Fibroblast of lung (primary cell): ENCODE measurements at places on chromosomes 5 and 9. TPM values are rescaled to one million over a fixed set of nuclear protein-coding genes. Genes with fewer than 3 reads are reported as not detected.

The SEMA5A gene
- total RNA-seq: 17.7 and 30.6 TPM in 2 replicates

The C9orf72 gene
- 4.1 and 4.5 TPM in 2 replicates for total RNA-seq

The GRIA1 gene
- 1.8 and 4.5 TPM in 2 replicates for total RNA-seq

The HK3 gene
- under 0.01 TPM in 1 of 2 replicates, not detected in the other for total RNA-seq

The GFI1B gene
- under 0.01 TPM in 1 of 2 replicates, not detected in the other for total RNA-seq

The RBM27 gene
- total RNA-seq: 20.3 and 23.9 TPM in 2 replicates

The SPATA31E1 gene
- total RNA-seq: not detected in 2 replicates

The MLANA gene
- not detected in 2 replicates for total RNA-seq

GRCh38 chr5:14753292-14753691 lies 88.8 kb downstream of the OTULIN start:
- H3K27ac ChIP-seq: no peak overlapping the region
- DNase-seq: no peak
- no peaks in the 10 kb centered on the region for H3K36me3 ChIP-seq
- no peak overlapping the region for H3K4me3 ChIP-seq

DNA sequence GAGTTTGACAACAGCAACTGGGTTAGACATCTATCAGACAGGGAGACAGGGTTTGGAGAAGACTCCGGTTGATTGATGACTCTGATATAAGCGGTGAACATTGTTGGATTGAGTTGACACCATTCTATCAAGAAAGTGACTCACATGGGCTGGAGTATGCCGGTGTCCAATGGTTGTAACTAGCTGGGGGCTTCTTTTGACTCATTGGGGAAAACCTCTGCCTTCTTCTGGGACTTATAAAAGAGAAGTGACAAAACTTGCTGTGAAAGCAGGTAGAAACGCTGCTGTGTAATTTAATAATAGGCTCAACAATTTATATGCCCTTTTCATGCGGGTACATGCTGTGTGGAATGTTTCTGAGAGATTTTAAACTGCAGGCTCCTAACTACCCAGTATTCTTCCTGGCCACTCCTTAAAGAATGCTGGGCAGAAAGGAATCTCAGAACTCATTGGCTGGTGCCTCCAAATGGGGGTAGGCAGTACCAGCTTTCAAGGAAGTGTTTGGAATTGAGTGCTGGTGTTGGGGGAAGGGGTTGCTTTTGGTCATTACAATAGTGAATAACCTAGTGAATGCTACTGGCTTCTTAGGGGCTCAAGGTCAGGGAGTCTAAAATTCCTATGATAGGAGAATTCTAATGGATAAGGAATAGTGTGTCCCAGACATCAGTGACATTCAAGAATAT lies 43.9 kb downstream of the FYB1 start:
- no peaks in the 10 kb centered on the region for H3K36me3 ChIP-seq
- H3K4me1 ChIP-seq: no peaks in the 10 kb centered on the region
- DNase-seq: no peak
- peaks cover 2% of the 10 kb centered on the region for H3K27me3 ChIP-seq
- H3K27ac ChIP-seq: no peak overlapping the region

DNA sequence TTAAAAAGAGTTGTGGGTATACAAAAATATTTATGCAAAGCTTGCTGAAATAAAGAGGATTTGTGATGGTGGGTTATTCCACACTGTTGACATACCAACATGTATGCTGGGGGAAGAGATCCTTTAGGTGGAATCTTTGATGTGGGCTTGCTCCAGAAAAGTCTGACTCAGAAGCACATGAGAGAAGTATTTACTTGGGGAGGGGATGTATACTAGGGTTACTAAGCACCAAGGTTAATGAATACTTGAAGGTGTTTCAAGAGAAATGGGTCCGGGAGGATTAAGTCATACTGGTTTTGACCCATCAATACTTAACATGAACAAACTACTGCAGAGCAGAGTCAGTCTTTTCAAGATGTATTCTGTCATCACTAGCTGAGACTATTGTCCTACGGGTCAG lies 316.4 kb upstream of the GRIN3A start:
- DNase-seq: no peak
- no peak overlapping the region for H3K4me3 ChIP-seq
- H3K36me3 ChIP-seq: no peaks in the 10 kb centered on the region
- H3K27ac ChIP-seq: no peak overlapping the region
- no peaks in the 10 kb centered on the region for H3K27me3 ChIP-seq

GRCh38 chr9:27426511-27427271 lies 97.4 kb upstream of the IFNK start:
- H3K27ac ChIP-seq: no peak overlapping the region
- DNase-seq: no peak
- H3K4me3 ChIP-seq: no peak overlapping the region
- H3K27me3 ChIP-seq: no peaks in the 10 kb centered on the region
- H3K4me1 ChIP-seq: no peaks in the 10 kb centered on the region

DNA sequence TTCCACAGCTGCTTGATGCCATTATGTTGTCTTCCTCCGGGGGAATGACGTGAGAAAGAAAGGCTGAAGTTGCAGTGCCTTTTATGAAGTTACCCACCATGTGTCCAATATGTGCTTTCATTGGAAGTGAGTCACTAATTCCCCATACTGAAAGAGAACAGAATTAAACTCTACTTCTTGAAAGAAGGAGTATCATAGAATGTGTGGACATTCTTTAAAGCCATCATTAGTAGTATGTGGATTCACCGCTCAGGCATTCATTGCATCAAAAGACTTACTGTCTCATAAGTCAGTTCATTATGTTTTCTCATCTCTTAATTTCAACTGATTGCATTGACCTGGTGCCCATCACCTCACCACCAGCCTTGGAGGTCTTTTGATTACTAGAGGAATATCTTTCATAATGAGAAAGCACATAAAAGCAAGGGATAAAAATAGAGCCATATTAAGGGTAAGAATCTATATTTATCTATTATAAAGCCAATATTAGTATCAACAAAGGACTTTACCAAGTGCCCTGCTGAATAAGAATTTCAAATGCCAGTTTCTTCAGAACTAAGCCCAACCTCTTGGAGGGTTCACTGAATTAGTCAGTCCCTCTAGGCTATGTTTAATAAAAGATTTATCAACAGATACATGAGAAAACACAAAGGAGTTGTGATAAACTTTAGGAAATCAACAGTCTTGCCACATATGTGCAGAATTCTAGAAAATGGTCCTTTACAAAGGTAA lies 516.1 kb downstream of the NTRK2 start:
- H3K36me3 ChIP-seq: no peaks in the 10 kb centered on the region
- H3K4me3 ChIP-seq: no peak overlapping the region
- no peaks in the 10 kb centered on the region for H3K27me3 ChIP-seq

DNA sequence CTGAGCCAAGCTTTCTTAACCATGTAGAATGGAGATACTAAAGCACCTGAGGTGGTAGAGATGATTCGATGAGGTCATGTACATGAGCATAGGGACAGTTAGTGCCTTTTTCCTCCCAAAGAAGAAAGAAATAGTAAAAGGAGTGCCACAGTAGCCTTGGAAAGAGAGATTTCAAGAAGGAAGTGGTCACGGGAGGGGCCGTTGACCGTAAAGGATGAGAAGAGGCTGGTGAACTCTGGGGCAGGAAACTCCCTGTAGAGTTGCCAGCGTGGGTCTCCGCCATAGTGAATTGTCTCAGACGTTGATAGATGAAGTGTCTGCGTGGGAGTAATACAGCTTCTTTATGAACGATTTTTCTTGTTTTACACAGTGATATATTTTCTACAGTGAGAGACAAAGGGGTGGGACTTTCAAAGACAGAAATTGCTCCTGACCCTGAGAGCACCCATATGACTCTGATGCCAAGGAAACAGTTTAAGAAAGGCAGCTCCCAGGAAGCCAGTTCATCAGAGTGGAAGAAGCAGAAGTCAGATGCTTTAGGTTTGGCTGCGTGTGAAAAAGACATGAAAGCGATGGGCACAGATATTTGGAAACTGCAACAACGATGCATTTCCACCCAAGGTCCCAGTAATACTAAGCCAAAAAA lies 41.3 kb downstream of the UGCG start:
- H3K27me3 ChIP-seq: no peaks in the 10 kb centered on the region
- peaks cover 25% of the 10 kb centered on the region for H3K4me1 ChIP-seq
- H3K4me3 ChIP-seq: no peak overlapping the region
- peak; percentile 70 for DNase-seq

GRCh38 chr5:154251529-154251928 lies 61.0 kb downstream of the GALNT10 start:
- no peaks in the 10 kb centered on the region for H3K27me3 ChIP-seq
- no peaks in the 10 kb centered on the region for H3K4me1 ChIP-seq
- no peak for DNase-seq
- H3K36me3 ChIP-seq: no peaks in the 10 kb centered on the region
- no peak overlapping the region for H3K27ac ChIP-seq

DNA sequence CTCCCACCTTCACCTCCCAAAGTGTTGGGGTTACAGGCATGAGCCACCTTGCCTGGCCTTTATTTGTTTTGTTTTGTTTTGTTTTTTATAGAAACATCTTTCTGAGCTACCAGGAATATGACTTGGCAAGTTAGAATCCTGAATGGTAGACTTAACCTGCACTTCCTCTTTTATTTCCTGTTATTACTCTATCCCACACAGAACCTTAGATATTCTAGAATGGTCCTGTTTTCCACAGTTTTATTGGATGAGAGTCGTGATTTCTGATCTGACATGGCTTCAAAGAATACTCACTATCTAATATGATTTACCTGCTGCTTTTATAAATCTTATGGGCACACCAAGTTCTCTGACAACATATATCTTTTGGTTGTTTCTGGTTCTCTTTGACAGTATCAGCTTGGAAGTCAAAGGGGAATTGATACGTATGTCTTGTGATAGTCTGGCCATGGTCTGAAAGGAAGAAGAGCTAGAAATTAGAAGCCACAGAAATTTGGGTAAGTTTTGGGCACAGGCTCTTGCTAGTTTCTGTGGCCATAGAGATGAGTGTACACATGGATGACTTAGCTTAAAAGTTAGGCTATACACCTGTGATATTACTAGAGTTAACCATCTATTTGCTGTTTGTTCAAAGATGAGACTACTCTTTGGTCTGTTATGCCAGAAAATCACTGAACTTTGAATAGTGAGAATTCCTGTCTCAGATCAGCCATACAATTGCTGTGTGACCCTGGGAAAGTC lies 4.7 kb upstream of the PANK3 start:
- DNase-seq: no peak
- H3K27me3 ChIP-seq: no peaks in the 10 kb centered on the region
- no peaks in the 10 kb centered on the region for H3K36me3 ChIP-seq
- H3K27ac ChIP-seq: no peak overlapping the region
- peaks cover 6% of the 10 kb centered on the region for H3K4me1 ChIP-seq

GRCh38 chr9:126818482-126818881 lies 13.6 kb downstream of the ZBTB43 start:
- H3K27ac ChIP-seq: no peak overlapping the region
- DNase-seq: no peak

- no peaks in the 10 kb centered on the region for H3K27me3 ChIP-seq
- H3K4me1 ChIP-seq: no peaks in the 10 kb centered on the region
- no peak overlapping the region for H3K4me3 ChIP-seq
- no peak overlapping the region for H3K27ac ChIP-seq
- no peak for DNase-seq
- no peaks in the 10 kb centered on the region for H3K36me3 ChIP-seq
These were observed 85.4 kb downstream of the KCNN2 start for GRCh38 chr5:114447084-114447773.

GRCh38 chr5:151222790-151223446 lies 974 bp downstream of the CCDC69 start:
- peaks cover 2% of the 10 kb centered on the region for H3K4me1 ChIP-seq
- H3K4me3 ChIP-seq: no peak overlapping the region
- H3K27me3 ChIP-seq: no peaks in the 10 kb centered on the region

DNA sequence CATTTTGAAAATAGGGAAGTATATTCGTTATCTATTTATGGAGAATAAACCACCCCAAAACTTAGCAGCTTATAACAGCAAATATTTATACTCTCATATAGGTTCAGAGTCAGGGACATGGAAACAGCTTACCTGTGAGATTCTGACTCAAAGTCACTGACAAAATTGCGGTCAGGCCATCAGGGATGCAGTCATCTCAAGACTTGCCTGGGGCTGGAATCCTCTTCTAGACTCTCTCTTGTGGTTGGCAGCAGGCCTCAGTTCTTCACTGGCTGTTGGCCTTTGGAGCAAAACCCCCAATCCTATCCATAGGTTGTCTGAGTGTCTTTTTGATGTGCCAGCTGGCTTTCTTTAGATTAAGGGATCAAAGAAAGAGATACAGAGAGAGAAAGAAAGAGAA lies 275.6 kb downstream of the SEC61B start:
- H3K4me3 ChIP-seq: no peak overlapping the region
- no peaks in the 10 kb centered on the region for H3K4me1 ChIP-seq
- DNase-seq: no peak
- H3K36me3 ChIP-seq: no peaks in the 10 kb centered on the region

GRCh38 chr9:72952914-72953313 lies at the start of gene ALDH1A1:
Gene ALDH1A1, minus strand, starts transcription at chr9:72953053. Its CDS starts 53 bp downstream, at chr9:72953000.
- peak within 1 kb of the TSS; percentile 47 for H3K4me3 ChIP-seq
- no peak within 1 kb of the TSS for H3K27ac ChIP-seq
- DNase-seq: no peak
- H3K27me3 ChIP-seq: no peaks in the 10 kb centered on the region

DNA sequence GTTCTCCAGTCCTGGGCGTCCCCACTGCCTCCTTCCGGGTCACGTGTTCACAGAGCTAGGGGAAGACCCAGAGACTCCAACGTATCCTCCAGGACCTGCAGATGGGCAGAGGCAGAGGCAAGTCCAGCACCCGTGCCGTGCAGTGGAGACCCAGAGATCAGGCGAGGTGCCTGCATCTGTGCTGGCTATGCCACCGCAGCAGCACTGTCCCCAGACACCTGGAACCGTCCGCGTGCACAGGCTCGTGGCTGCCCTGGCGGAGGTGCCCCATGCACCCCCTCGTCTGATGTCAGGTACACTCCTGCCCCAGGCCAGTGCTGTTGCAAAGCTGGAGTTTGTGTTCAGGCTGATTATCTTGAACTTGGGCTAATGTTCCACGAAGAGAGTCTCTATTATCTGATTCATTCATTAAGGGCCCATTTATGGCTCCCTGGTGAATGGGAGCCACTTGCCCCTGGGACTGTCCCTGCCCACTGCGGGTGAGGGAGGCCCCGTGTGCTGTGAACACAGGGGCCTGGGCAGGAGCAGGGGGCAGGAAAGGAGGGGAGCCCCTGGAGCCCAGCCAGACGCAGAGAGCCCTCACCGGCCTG lies 13.7 kb downstream of the IRX4 start:
- H3K36me3 ChIP-seq: no peaks in the 10 kb centered on the region
- H3K4me3 ChIP-seq: no peak overlapping the region
- H3K27me3 ChIP-seq: peaks cover 10% of the 10 kb centered on the region

- H3K4me1 ChIP-seq: no peaks in the 10 kb centered on the region
- DNase-seq: no peak
- no peaks in the 10 kb centered on the region for H3K36me3 ChIP-seq
- H3K4me3 ChIP-seq: no peak overlapping the region
- H3K27me3 ChIP-seq: no peaks in the 10 kb centered on the region
These were observed 198.9 kb downstream of the ENC1 start for GRCh38 chr5:74441616-74442015.

- no peaks in the 10 kb centered on the region for H3K27me3 ChIP-seq
- peaks cover 7% of the 10 kb centered on the region for H3K36me3 ChIP-seq
- peaks cover 3% of the 10 kb centered on the region for H3K4me1 ChIP-seq
- H3K27ac ChIP-seq: no peak overlapping the region
- peak; percentile 75 for DNase-seq
These were observed 26.8 kb downstream of the SMAD5 start for GRCh38 chr5:136159457-136159856.

GRCh38 chr9:93774331-93775102 lies 180.6 kb downstream of the BARX1 start:
- no peaks in the 10 kb centered on the region for H3K27me3 ChIP-seq
- H3K36me3 ChIP-seq: no peaks in the 10 kb centered on the region
- no peaks in the 10 kb centered on the region for H3K4me1 ChIP-seq
- H3K4me3 ChIP-seq: no peak overlapping the region
- no peak for DNase-seq
